Kasumi-1 (cell line): ENCODE measurements at places on chromosomes 7 and 10.
A peak's percentile ranks its signal among the peaks of the same experiment; 100 is the strongest.

- DNase-seq: peak; percentile 86
Measured at GRCh38 chr7:113142385-113143119, 24.2 kb upstream of the SMIM30 start.

DNA sequence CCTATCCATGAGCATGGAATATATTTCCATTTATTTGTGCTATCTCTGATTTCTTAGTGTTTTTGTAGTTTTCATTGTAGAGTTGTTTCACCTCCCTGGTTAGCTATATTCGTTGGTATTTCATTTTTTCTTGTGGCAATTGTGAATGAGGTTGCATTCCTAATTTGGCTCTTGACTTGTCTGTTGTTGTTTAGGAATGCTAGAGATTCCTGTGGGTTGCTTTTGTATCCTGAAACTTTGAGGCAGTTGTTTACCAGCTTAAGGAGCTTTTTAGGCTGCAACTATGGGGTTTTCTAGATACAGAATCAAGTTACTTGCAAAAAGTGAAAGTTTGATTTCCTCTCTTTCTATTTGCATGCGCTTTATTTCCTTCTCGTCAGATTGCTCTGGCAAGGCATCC, 304.7 kb upstream of the GRM3 start:
- DNase-seq: no peak

DNA sequence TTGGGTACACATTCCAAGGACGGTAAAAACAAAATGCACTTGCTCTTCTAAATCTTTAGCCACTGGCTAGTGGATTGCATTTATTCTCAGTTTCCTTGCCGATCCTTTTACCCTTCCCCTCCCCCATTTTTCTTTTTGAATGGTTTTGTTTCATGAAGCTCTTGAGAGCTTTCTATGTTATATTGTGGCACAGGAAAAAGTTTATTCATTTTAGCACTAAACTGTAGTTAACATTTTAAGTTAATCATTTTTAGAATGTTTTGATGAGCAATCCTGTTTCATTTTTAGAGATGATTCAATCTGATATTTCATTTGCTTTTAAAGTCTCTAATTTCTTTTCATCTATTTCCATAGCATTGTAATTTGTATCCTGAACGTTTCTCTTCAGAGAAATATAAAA, 24.0 kb downstream of the ZEB1 start:
- DNase-seq: no peak

DNA sequence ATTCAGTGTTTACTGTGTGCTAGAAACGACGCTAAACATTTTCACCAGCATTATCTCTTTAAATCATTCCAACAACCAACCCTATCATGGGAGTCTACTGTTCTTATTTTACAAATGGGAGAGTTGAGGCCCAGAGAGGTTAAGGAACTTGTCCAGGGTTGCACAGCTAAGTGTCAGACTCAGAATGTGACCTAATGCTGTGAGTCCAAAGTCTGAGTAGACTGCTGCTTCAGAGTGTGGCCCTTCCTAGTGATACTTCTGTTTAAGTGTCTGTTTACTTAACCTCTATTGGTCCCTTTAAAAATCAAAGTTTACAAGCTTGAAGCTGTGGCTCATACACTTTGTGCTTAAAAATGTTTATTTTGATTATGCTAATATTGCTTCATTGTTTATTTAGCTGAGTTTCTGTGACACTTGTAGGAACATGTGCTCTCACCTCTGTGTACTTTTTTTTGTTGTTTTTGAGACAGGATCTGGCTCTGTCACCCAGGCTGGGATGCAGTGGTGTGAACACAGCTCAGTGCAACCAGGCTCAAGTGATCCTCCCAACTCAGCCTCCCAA, 84.4 kb upstream of the SYPL1 start:
- no peak for DNase-seq

DNA sequence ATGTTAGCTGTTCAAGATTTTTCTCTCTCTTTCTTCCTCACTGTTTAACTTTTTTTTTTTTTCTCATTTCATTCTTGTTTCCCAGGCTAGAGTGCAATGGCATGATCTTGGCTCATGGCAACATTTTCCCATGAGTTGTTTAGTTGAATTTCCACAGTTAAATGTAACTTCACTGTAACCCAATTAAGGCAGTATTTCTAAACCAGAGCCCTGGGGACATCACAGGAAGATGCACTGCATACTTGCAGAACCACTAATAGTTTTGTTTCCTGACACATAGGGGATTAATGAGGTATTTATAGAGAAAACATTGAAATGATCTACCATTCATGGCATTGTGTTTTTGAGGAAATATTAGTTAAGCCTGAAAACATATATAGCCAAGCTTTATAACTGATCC, 795.6 kb upstream of the GHITM start:
- no peak for DNase-seq

DNA sequence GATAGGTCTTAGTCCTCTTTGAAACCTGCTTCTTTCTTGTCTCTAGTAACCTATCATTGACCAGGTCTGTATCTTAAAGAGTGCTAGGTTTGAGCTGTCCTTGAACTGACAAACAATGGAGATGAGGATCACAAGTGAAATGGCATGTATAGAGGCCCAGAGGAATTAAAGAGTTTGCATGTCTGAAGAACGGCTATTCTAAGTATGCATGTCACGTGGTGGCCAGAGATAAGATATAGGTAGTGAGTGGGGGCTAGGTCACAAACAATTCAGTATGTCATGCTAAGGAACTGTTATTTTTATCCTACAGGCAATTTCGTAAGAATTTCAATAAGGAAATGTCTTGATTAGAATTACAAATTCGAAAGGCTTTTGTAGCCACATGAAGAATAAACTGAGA, 95.3 kb downstream of the SUGCT start:
- DNase-seq: no peak

GRCh38 chr7:116901143-116901542, 38.8 kb downstream of the CAPZA2 start:
- DNase-seq: no peak

GRCh38 chr10:104330168-104331110, 7.8 kb downstream of the ITPRIP start:
- no peak for DNase-seq

- peak; percentile 91 for DNase-seq
Measured at GRCh38 chr10:119784340-119785067, 58.7 kb downstream of the INPP5F start.

DNA sequence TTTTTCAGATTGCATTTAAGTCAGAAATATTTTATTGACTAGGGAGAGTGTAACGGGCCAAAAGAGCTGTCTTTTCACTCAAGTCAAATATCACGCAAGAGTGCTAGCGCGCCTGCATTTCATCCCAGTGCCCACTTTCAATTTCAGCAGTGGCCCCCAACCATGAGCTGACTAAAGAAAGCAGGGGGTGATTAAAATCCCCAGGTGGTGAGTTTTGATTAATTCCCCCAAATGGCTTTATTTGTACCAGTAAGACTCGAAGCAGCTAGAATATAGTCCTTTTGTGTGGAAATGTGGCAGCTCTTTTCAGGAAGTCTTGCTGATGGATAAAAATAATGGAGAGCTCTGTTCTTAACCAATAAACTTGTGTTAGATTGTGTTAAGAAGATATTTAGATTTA, 35.3 kb downstream of the TRUB1 start:
- DNase-seq: no peak

DNA sequence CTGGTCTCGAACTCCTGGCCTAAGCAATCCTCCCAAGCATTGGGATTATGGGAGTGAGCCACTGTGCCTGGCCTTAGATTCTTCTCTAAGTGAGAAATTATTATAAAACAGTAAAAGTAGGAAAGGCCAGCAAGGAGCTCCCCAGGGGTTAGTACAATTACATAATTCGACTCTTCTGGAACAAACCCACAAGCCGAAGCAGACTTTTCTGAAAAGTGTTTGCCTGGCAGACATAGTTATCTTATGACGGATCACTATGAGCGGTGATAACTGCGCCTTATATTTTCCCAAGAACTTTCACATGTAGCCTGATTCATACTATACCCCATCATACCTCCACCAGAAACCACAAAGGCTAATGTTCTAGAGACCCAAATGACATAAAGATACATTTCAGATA, 30.2 kb upstream of the SH3PXD2A start:
- DNase-seq: no peak

DNA sequence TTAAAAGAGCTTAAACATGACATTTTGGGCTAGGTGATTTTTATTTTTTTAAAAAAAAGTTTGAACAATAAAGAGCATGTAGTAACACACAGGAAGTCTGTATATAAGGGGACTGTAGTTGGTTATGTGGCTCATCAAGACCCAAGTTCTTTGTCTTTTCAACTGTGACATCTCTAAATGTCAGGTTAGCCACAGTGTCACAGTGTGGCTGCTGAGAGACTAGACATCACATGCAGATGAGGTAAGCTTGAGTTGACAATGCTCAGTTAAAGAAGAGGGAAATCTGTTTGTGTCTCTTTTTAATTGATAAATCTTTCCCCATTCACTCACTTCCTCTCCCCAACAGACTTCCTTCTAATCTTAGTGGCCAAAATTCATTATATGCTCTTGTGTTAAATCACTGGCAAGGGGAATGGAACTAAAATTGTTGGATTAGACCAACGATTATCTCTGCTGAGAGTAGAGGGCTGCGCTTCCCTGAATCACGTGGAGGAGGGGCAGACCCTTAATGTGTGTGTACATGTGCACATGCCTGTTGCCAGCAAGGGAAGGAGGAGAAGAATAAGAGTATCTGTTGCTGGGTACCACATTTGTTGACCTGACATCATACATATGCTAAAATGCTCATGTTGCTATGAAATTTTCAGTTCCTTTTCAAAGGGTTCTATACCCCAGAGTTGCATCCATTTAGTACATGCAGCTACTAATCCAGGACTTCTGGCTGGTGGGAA, 78.3 kb downstream of the MMRN2 start:
- no peak for DNase-seq

DNA sequence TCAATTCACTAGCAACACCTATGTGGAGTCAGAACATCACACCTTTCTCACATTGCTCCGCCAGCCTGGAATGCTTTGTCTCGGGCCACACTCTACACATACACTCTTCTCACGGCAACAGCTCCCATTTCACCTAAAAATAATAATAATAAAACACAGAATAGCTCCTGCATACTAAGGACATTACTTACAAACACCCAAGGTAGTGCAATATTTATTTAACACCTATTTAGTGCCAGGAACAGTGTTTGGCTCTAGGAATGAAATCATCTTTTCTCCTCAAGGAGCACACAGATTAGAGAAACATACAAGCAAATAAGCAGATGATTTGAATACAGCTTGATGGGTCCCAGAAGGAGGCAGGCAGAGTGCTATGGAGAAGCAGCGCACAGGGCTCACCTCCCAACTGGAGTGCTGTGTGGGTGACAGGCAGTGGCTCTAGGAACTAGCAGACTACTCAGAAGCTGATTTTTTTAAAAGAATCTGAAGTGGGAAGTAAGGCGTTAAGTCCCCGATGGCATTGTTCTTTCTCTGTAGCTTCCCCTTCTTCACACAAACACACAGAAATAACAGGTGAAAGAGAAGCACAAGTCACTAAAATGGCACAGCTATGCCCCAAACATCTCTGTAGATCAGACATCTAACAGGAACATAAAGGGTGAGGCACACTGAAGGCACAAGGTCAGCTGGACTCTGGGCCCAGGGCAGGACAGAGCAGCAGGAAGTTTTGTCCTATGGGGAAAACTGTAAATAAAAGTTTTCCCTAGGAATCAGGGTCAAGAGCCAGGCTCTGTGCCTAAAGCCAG, 16.7 kb downstream of the USP6NL start:
- DNase-seq: peak; percentile 49

DNA sequence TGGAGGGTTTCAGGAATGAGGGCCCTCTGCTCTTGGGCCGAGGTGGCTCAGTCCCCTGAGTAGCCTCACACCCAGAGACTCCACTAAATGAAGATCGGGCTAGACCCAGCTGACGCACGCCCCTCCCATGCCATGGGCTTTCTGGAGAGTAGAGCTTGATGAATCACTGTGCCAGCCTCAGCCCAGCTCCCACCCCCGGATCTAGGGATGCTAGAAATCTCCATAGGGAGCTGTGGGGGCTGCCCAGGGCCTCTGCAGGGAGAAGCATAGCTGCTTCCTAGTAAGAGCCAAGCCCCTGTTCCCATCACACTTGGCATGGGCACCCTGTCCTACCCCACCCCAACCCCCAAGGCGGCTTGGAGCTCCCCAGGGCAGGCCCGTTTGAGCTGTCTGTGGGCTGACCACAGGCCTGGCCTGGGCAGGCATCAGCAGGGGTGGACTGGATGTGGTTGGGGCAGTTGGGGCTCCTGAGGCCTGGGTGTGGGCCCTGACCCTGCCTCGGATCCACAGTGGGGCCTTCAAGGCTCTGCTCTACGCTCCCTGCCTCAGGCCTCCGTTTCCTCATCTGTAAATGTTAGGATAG, 121.2 kb downstream of the ZMIZ1 start:
- DNase-seq: no peak

DNA sequence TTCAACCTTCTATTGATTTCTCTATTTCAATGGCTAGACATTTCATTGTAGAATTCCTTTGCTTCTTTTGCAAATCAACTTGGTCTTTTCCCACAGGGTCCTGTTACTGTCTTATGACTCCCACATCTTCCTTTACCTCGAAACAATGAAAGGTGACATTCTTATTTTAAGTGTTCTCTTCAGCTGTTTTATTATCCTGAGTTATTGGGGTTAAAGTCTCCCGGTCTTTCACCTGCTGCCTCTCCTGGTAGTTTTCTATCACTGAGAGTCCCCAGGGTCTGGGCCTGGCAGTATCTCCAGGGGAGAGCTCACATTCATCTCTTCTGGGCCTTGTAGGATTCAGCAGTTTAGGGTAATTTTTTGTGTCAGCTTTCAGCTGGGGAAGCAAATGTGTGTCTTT, 95.8 kb downstream of the HECW1 start:
- no peak for DNase-seq

GRCh38 chr10:69439813-69440506, 11.3 kb upstream of the TSPAN15 start:
- DNase-seq: peak; percentile 33

DNA sequence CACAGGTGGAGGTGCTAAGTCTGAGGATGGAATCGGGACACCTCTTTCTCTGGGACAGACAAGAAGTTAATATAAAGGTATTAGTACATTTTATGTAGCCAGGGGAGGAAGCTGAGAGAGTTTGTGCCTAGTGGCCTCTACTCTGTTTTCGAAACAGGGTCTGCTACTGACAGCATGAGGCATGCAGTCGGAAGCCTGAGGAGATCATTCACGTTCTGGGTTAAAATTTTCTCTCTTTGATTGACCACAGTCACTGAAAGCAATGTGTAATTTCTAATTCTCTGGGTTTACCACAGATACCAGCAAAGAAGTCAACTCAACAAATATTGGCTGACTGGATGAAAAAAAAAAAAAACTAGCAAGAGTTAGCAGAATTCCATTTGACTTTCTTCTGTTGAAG, 53.3 kb upstream of the KCTD7 start:
- no peak for DNase-seq

DNA sequence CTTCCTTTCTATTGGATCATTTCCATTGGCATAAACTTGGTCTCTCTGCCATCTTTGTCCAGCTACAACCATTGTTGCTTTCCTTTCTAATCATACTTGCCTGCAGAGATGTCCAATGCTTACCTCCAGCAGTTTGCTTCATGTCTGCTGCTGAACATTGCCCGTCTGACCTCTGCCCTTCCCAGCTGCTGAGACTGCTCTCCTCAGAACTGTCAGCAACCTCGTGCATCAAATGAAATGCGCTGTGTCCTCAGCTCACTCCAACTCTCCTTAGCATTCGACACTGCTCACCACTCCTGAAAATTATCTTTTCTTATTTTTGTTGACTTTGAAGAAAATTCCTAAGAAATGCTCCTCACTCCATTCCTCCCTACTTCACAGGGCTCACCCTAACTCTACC, 5.0 kb downstream of the FAM170B start:
- DNase-seq: no peak

- DNase-seq: no peak
Measured at GRCh38 chr7:70006261-70006920, 408.1 kb downstream of the AUTS2 start.
